ENCODE measurements at places on chromosomes 13 and 19.

DNA sequence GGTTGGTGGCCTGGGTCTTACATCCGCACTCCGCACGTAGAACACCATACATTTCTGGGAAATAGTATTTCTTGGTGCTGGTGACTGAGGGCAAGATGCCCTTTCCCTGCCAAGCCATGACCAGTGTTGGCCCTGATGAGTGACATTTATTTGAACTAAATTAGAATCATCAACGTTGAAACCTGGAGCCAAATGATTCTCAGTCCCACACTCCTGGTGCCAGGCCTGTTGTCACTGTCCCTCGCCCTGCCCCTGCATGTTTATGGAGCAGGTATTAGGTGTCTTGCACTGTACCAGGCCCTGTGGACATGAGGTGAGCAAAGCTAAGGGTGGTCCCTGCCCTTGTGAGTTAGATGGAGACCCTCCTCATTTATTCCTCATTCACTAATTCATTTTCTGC, 5.8 kb downstream of the CHST8 start:
- DNase-seq = no peak

GRCh38 chr19:30665449-30665848, 293.3 kb downstream of the ZNF536 start:
- DNase-seq = no peak

DNA sequence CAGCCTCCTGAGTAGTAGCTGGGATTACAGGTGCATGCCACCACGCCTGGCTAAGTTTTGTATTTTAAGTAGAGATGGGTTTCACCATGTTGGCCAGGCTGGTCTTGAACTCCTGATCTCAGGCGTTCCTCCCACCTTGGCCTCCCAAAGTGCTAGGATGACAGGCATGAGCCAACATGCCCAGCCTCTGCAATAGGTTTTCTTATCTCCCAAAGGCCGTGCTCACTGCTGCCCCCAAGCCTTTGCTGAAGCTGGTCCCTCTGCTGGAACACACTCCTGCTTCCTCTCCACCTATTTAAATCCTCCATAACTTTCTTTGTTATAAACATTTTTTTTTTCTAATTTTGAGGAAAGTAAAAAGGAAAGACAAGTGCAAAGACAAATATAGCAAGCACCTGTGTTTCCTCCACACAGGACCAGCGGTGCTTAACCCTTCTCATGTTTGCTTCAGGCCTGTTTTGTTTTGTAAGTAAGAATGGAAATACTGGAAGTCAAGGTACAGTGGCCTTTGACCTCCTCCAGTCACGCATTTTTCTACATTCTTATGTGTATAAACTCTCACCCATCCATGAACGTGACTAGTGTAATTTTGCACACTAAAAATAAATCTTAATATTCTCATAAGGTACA, 14.5 kb upstream of the TNFAIP8L1 start:
- DNase-seq = peak; percentile 57

- DNase-seq = no peak
Observed at GRCh38 chr19:6274756-6275155, 5.0 kb downstream of the MLLT1 start.

DNA sequence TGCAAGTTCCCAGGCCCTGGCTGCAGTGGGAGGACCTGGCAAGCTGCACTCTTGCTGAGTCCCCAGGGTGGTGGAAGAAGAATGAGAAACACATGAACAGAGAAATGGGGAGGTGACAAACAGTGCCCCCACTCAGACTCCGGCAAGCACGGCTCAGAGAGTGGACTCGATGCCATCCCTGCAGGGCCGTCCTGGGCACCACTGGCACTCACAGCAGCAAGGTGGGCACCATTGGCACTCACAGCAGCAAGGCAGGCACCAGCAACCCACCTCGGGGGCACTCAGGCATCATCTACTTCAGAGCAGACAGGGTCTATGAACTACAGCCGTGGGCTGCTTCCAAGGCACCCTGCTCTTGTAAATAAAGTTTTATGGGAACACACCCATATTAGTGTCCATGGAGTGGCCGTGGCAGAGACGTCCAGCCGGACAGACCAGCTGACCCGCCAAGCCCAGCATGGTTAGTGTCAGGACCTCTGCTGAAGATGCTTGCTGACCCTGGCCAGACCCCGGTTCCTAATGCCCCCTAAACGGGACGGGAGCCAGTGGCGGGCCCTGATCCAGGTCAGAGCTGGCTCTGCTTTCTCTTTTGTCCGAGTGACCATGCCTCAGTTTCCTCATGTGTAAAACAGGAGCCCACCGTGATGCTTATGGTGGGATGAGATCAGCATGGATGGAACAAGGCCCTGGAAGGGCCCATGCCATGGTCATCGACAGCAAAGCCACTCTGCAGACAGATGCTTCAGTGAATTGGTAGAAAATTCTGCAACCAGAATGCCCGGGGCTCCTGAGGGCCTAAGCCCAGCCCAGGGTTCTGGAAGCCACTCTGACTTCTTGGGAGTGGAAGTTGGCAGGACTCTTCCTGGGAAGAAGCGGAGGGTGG, 2.1 kb upstream of the F10 start:
- no peak for DNase-seq

DNA sequence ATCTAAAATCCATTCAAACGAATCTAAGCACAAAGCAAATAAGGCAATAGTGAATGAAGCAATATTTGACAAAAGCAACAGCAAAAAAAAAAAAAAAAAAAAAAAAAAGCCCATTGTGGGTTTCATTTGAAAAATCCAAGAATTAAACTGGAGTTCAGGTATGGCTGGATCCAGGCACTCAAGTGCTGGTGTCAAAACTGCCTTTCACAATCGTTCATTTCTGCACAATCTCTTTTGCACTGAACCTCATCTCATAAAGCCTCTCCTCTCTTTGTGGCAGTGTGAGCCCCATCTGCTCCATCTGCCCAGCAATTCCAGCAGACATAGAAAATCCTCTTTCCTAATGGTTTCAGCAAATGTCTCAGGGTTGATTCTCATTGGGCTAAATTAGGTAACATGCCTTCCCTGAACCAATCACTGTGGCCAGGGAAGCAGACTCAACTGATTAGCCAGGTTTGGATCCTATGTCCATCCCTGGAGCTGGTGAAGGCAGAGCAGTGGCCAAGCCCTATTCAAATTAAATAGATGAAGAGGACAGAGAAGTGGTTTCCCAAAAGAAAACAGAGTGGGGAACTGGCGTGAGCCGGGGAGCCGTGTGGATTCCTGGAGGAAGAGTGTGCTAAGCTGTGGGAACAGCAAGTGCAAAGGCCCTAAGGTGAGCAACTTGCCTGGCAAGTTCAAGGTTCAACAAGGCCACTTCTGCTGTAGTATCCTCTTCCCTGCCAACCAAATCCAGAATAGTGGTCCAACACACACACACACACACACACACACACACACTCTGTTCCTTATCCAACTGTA, 1.2 kb upstream of the HIF3A start:
- no peak for DNase-seq

GRCh38 chr19:34692549-34692948, 15.1 kb downstream of the ZNF302 start:
- DNase-seq = no peak

Measured in HAP-1 (cell line).